ENCODE measurements at places on chromosomes 16 and 17. TPM values are rescaled to one million over a fixed set of nuclear protein-coding genes. Genes with fewer than 3 reads are reported as not detected.

DNA sequence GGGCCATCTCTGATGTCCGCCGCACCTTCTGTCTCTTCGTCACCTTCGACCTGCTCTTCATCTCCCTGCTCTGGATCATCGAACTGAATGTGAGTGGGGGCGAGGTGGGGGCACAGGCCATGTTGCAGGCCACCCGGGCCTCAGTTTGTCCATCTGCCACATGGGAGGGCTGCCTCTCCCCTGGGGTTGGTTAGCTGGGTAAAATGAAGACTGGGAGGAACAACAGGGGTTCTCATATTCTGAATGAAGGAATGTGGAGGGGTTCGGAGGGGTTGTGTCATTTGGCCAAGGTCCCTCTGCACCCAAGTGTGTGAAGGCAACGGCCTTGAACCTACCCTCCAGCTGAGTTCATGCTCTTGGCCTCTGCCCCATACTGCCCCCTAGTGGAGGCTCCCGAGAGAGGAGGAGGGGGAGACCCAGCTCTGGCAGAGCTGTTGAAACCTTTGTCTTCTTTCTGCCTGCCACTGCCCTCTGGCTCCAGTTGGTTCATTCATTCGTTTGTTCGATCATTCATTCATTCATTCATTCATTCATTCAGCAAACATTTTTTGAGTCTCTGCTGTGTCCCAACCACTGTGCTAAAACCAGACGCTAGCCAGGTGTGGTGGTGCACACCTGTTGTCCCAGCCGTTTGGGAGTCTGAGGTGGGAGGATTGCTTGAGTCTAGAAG is 11.4 kb upstream of the TCAP start:
- no peak overlapping the region for H3K4me3 ChIP-seq
- H3K27me3 ChIP-seq: no peaks in the 10 kb centered on the region
- peaks cover 31% of the 10 kb centered on the region for H3K36me3 ChIP-seq
- peak; percentile 58 for DNase-seq
- no peak overlapping the region for H3K27ac ChIP-seq

GRCh38 chr16:50599494-50599893 is 51.3 kb downstream of the NKD1 start:
- no peak for DNase-seq
- H3K4me3 ChIP-seq: no peak overlapping the region
- no peaks in the 10 kb centered on the region for H3K36me3 ChIP-seq
- no peak overlapping the region for H3K27ac ChIP-seq

GRCh38 chr17:76314392-76315227 is 6.5 kb upstream of the QRICH2 start:
- DNase-seq: no peak
- no peak overlapping the region for H3K4me3 ChIP-seq
- H3K4me1 ChIP-seq: no peaks in the 10 kb centered on the region
- H3K36me3 ChIP-seq: peaks cover 70% of the 10 kb centered on the region
- H3K27me3 ChIP-seq: no peaks in the 10 kb centered on the region
- H3K27ac ChIP-seq: no peak overlapping the region

GRCh38 chr16:50313596-50314478 is 47.5 kb downstream of the ADCY7 start:
- peaks cover 21% of the 10 kb centered on the region for H3K4me1 ChIP-seq
- H3K27me3 ChIP-seq: no peaks in the 10 kb centered on the region
- H3K4me3 ChIP-seq: no peak overlapping the region
- peak overlapping the region; percentile 80 for H3K27ac ChIP-seq
- H3K36me3 ChIP-seq: peaks cover 93% of the 10 kb centered on the region

- no peak for DNase-seq
- no peaks in the 10 kb centered on the region for H3K27me3 ChIP-seq
- no peaks in the 10 kb centered on the region for H3K36me3 ChIP-seq
- H3K4me3 ChIP-seq: no peak overlapping the region
- no peaks in the 10 kb centered on the region for H3K4me1 ChIP-seq
These were observed 358.2 kb downstream of the KIF2B start for GRCh38 chr17:54180950-54181349.

- peak overlapping the region; percentile 99 for H3K27ac ChIP-seq
- DNase-seq: peak; percentile 76
- peak overlapping the region; percentile 42 for H3K4me3 ChIP-seq
- H3K36me3 ChIP-seq: peaks cover 20% of the 10 kb centered on the region
- H3K4me1 ChIP-seq: peaks cover 80% of the 10 kb centered on the region
- H3K27me3 ChIP-seq: no peaks in the 10 kb centered on the region
These were observed 9.7 kb downstream of the RHBDF2 start for GRCh38 chr17:76491271-76492122.

- H3K4me1 ChIP-seq: peaks cover 27% of the 10 kb centered on the region
- H3K27me3 ChIP-seq: peaks cover 42% of the 10 kb centered on the region
- H3K36me3 ChIP-seq: no peaks in the 10 kb centered on the region
- H3K27ac ChIP-seq: no peak overlapping the region
These were observed 2.0 kb downstream of the NHERF2 start for GRCh38 chr16:2028620-2029220.

DNA sequence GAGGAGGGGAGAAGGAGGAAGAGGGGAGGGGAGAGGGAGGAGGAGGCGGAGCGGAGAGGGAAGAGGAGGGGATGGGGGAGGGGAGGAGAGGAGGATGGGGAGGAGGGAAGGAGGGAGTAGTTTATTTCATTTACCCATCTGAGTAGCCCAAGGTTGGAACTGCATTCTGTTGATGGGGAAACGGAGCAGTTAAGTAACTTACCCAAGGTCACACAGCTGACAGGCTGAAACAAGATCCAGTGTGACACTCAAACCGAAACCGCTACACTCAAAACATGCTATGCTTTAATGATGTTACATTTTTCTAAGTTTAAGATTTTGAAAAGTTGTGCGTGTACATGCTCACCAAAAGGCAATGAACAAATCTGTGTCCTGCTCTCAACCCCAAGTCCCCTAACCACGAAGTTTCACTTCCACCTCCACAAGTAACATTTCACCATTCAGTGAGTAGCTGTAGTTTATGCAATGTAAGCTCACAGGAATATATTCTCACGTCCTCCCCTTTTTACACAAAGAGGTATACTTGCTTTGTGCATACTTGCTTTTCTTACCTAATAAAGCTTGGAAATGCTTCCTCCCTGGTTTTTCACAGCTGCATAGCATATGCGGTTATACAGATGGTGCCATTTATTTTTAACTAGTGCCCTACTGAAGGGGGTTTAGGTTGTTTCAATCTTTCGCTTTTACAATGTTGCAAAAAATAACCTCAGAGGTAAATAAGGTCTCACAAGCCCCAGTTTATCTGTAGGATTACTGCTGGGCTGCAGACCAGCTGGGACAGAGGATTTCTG is 275.3 kb downstream of the PARN start:
- H3K4me1 ChIP-seq: peaks cover 25% of the 10 kb centered on the region
- no peak overlapping the region for H3K4me3 ChIP-seq
- H3K36me3 ChIP-seq: no peaks in the 10 kb centered on the region
- DNase-seq: peak; percentile 92
- peaks cover 5% of the 10 kb centered on the region for H3K27me3 ChIP-seq

GRCh38 chr16:49615576-49615975 is 240.3 kb downstream of the ZNF423 start:
- no peak for DNase-seq
- no peaks in the 10 kb centered on the region for H3K4me1 ChIP-seq
- H3K4me3 ChIP-seq: no peak overlapping the region
- no peaks in the 10 kb centered on the region for H3K36me3 ChIP-seq
- no peaks in the 10 kb centered on the region for H3K27me3 ChIP-seq
- H3K27ac ChIP-seq: no peak overlapping the region

DNA sequence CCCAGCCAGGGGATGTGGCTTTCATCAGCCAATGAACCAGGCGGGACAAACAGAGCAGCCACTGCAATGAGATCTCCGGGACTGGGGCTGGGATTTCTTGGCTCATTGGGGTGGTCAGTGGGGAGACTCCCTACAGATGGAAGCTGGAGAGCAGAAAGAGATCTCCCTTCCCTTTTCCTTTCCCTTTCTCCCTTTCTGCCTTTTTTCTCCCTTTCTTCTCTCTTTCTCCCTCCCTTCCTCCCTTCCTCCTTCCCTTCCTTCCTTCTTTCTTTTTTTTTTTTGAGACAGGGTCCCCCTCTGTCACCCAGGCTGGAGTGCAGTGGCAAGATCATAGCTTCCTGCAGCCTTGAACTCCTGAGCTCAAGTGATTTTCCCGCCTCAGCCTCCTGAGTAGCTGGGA is 14.0 kb downstream of the LAT start:
- no peak overlapping the region for H3K27ac ChIP-seq
- peaks cover 7% of the 10 kb centered on the region for H3K4me1 ChIP-seq
- DNase-seq: no peak
- no peaks in the 10 kb centered on the region for H3K36me3 ChIP-seq
- no peak overlapping the region for H3K4me3 ChIP-seq

DNA sequence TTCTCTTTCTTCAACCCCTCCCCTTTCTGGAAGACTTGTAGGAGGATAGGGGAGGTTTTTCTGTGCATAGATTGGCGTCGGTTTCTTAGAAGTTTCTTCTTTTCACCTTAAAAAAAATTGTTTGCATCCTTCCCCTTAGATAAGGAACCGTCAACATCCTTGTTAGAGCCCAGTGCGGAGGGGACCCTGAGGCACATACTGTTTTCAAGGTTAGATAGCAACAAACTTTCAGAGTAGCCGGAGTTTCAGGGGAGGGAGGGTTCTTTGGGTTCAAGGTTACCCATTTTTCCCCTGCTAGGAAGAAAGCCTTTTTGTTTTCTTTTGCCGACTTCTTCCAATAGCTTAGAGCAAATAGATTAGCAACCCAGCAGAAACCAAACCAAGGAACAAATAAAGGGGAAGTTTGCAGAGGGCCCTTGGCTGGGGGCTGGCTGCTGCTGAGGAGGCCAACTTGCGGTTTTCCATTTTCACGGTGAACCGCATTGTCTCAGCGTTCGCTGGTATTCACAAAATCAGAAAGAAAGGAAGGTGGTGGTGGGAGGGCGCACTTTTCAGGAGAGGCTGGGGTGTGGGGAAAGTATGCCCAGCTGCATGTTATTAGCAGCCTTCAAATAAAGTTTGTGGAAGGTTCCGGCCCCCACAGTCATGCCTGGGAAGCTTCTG is 28.8 kb downstream of the MSI2 start:
- H3K36me3 ChIP-seq: no peaks in the 10 kb centered on the region
- peak; percentile 46 for DNase-seq
- peaks cover 28% of the 10 kb centered on the region for H3K4me1 ChIP-seq
- peak overlapping the region; percentile 54 for H3K4me3 ChIP-seq
- H3K27ac ChIP-seq: no peak overlapping the region
- H3K27me3 ChIP-seq: no peaks in the 10 kb centered on the region

DNA sequence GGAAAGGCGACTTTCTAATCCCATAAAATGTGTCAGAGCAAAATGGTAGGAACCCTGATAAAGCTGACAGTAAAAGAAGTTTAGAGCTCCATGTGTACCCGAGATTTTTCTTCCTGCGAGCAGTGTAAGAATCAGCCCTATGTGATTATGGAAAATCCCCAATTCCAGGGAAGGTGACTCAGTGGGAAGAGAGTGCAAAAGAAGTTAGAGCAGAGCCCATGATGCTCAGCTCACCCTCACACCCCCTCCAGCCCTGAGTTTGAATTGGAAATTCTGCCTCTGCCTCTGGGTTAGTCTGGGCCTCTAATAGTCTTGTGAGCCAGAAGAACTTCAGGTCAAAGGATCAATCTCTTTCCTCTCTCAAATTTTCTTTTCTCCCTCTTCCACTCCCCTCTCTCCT is 12.5 kb downstream of the C17orf78 start:
- H3K4me3 ChIP-seq: no peak overlapping the region
- no peak for DNase-seq
- no peaks in the 10 kb centered on the region for H3K27me3 ChIP-seq

DNA sequence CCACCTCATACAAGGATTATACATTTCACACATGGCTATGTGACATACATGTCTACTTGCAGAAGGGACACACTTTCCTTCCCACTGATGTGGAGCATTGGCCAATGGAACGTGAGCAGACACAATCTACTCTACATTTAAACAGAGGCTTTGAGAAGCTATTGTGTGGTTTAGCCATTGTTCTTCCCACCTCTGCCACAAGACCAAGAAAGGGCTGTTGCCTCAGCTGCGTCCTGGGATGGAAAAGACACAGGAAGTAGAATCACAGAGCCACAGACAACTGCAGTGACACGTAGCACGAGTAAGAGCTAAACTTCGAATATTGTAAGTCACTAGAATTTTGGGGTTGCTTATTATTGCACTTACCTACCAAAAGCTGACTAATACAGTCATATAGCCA is 33.3 kb downstream of the PRKCB start:
- H3K36me3 ChIP-seq: no peaks in the 10 kb centered on the region
- H3K4me1 ChIP-seq: peaks cover 89% of the 10 kb centered on the region
- no peak overlapping the region for H3K27ac ChIP-seq
- H3K27me3 ChIP-seq: no peaks in the 10 kb centered on the region

DNA sequence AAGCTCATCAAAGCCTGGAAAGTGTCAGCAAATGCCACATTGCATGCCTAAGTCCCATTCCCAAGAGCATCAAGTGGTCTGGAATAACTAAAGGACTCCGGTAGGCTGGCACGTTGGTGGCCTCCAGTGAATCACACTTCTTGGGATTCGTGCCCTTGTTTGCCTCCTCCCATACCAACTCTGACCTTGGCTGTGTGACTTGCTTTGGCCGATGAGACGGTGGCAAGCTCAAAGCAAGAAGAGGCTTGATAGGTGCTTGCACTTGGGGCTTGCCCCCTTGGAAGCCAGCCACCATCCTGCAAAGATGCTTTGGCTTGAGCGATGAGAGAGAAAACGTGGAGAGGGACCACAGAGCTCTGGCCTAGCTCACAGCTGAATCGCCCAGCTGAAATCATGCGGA is 313.1 kb upstream of the ZFHX3 start:
- H3K27me3 ChIP-seq: no peaks in the 10 kb centered on the region
- no peaks in the 10 kb centered on the region for H3K4me1 ChIP-seq
- DNase-seq: no peak
- no peaks in the 10 kb centered on the region for H3K36me3 ChIP-seq

DNA sequence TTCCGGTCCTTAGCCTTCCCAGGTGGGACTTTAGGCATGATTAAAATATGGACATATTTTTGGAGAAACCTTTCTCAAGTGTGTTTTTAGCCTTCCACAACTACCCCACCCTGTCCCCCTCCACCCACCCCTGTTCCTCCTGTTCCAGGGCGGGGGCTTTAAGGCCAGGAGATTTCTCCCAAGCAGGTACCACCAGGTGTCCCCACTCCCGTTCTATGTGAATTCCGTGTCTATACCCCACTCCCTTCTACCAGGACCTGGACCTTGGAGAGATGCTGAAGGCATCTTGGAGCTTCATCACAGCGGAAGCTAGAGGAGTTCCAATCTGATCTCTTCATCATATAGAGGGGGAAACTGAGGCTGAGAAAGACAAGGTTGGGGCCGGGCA is 9.7 kb downstream of the CA4 start:
- H3K36me3 ChIP-seq: no peaks in the 10 kb centered on the region
- no peaks in the 10 kb centered on the region for H3K27me3 ChIP-seq
- H3K4me3 ChIP-seq: no peak overlapping the region
- no peak for DNase-seq

- peak overlapping the region; percentile 60 for H3K4me3 ChIP-seq
- no peaks in the 10 kb centered on the region for H3K36me3 ChIP-seq
- peaks cover 63% of the 10 kb centered on the region for H3K4me1 ChIP-seq
These were observed 17.4 kb downstream of the ITPRIPL2 start for GRCh38 chr16:19130852-19131824.

The KRTAP9-2 gene
- not detected for polyA plus RNA-seq

The ABCA9 gene
- polyA plus RNA-seq: 0.06 TPM

The PERCC1 gene
- not detected for polyA plus RNA-seq

The PLA2G15 gene
- polyA plus RNA-seq: 33.5 TPM

The PIRT gene
- not detected for polyA plus RNA-seq

The SPNS3 gene
- polyA plus RNA-seq: 2.3 TPM

The BLMH gene
- polyA plus RNA-seq: 10.4 TPM

The OR4D1 gene
- polyA plus RNA-seq: not detected

The ICAM2 gene
- 174 TPM for polyA plus RNA-seq

The PRR11 gene
- 1.1 TPM for polyA plus RNA-seq

The ANKRD40CL gene
- not detected for polyA plus RNA-seq

The RRAD gene
- polyA plus RNA-seq: 0.55 TPM

The HEXD gene
- 61.5 TPM for polyA plus RNA-seq

All from CD14-positive monocyte (primary cell).